ENCODE measurements at places on chromosomes 1 and 21. TPM values are rescaled to one million over a fixed set of nuclear protein-coding genes. Genes with fewer than 3 reads are reported as not detected.

Gene E2F2
- polyA plus RNA-seq, result 3.7 TPM

Gene TUT4
- 117 TPM for polyA plus RNA-seq

Gene F13B
- polyA plus RNA-seq, result 0.19 TPM

Gene KLF18
- polyA plus RNA-seq, result not detected

Gene TEKT2
- 15.6 TPM for polyA plus RNA-seq

Gene IL20
- polyA plus RNA-seq, result not detected

Gene DYNLT5
- polyA plus RNA-seq, result 7.8 TPM

Gene GBP6
- polyA plus RNA-seq, result 0.53 TPM

Gene EXO1
- polyA plus RNA-seq, result 6.4 TPM

Gene C8A
- 0.44 TPM for polyA plus RNA-seq

Gene FCRL4
- not detected for polyA plus RNA-seq

Gene SELE
- 0.16 TPM for polyA plus RNA-seq

Gene KRTAP20-1
- not detected for polyA plus RNA-seq

Gene OR2L13
- polyA plus RNA-seq, result not detected

Gene PDE9A
- polyA plus RNA-seq, result 23.0 TPM

Gene OLIG2
- not detected for polyA plus RNA-seq

Gene CD164L2
- polyA plus RNA-seq, result 2.4 TPM

Gene FAM72C
- polyA plus RNA-seq, result 3.5 TPM

Gene LRRC71
- polyA plus RNA-seq, result 0.81 TPM

Gene DCDC2B
- polyA plus RNA-seq, result 3.4 TPM

Gene KLF17
- polyA plus RNA-seq, result 0.09 TPM

Gene FAM177B
- polyA plus RNA-seq, result 0.81 TPM
